Uterus (tissue), 4 donors: ENCODE measurements at places on chromosomes 7 and 10. TPM values are rescaled to one million over a fixed set of nuclear protein-coding genes. Genes with fewer than 3 reads are reported as not detected.

Gene HYAL4
- not detected for total RNA-seq

GRCh38 chr10:60594476-60595051 lies 183.7 kb upstream of the CDK1 start:
- H3K4me3 ChIP-seq = no peak overlapping the region
- DNase-seq = no peak
- H3K36me3 ChIP-seq = no peaks in the 10 kb centered on the region
- H3K27me3 ChIP-seq = no peaks in the 10 kb centered on the region

Gene KLHL7
- 12.0 TPM for total RNA-seq

DNA sequence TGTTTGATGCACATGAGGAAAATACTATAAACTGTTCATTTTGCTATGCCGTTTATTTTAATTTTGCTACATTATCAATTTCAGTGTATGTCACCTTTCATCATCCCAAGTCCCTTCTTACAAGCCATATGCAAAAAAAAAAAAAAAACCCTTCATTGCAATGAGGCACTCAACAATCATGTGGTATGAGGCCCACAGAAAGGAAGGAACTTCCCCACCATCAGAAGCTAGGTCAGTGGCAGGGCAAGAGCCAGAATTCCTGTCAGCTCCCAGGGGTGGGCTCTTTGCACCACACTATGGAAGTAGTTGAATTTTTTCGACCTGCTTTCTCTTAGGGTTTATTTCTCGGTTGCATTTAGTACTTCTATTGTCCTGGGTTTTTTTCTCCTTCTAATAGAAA lies 75.4 kb downstream of the NOC3L start:
- no peak overlapping the region for H3K27ac ChIP-seq
- DNase-seq = no peak
- no peaks in the 10 kb centered on the region for H3K27me3 ChIP-seq
- no peaks in the 10 kb centered on the region for H3K4me1 ChIP-seq
- no peaks in the 10 kb centered on the region for H3K36me3 ChIP-seq
- H3K4me3 ChIP-seq = no peak overlapping the region
